ENCODE measurements at places on chromosomes 6 and 20.

DNA sequence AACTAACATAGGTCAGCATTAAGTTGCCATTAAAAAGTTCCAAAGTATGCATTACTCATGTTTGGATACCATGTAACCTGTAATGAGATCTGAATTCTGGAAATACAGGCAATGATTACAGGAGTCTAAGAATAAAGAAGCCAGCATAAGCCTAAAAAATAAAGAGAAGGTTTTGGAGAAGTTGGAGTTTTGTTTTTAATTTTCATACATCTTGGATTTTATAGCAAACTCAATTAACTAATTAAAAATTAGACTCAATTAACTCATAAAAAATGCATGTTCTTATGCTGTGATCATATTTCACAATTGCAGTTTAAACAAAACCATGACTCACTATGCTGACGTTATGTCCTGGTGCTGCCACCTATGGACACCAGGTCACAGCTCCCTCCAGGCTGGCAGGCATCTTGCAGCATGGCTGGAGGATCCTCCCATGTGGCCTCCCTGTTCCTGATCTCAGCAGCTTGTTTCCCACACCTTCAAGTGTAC is 648.8 kb upstream of the AGPAT4 start:
- no peak for DNase-seq

- no peak for DNase-seq
Measured at GRCh38 chr20:46621492-46621891, 29.8 kb downstream of the SLC13A3 start.

- no peak for DNase-seq
Measured at GRCh38 chr6:163329991-163330390, 84.5 kb upstream of the QKI start.

- DNase-seq, result no peak
Measured at GRCh38 chr6:137081997-137082396, 37.2 kb upstream of the IL20RA start.

- DNase-seq, result no peak
Measured at GRCh38 chr6:113423956-113424355, 433.2 kb upstream of the MARCKS start.

DNA sequence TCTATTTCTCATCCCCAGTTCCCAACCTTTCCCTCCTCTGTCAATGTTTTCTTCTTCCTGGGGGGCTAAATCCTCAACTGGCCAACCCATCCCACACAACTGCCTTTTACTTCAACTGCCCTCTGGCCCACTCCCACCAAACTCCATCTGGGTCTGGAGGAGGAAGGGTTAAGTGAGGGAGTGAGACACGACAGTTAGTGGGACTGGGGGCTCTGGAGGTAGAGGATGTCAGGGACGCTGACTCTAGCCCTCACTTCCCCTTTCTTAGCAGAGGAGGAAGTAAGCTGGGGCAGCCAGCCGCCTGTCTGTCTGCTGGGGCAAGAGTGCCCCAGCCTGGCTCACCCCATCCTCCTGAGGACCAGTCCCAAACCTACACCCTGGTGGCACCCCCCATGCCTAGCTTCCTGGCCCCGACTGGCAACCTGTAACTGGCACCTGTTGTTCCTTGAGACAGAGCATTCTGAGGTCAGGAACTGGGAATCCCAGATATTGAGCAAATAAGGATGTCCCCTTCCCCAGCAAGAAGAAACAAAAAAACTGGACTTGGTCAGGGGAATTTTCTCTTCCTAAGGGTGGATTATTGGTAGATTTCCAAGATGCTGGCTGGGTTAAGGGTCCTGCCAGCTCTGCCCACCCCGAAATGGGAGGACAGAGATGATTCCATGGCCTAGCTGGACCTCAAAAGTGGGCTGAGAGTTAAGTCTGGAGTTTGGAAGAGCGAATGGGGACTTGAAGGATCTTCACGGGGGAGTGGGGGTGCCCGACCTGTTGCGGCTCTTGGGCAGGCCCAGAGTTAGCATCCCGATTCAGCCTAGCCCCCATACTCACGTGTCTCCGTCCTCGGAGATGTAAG is 971 bp downstream of the NFKBIE start:
- no peak for DNase-seq

DNA sequence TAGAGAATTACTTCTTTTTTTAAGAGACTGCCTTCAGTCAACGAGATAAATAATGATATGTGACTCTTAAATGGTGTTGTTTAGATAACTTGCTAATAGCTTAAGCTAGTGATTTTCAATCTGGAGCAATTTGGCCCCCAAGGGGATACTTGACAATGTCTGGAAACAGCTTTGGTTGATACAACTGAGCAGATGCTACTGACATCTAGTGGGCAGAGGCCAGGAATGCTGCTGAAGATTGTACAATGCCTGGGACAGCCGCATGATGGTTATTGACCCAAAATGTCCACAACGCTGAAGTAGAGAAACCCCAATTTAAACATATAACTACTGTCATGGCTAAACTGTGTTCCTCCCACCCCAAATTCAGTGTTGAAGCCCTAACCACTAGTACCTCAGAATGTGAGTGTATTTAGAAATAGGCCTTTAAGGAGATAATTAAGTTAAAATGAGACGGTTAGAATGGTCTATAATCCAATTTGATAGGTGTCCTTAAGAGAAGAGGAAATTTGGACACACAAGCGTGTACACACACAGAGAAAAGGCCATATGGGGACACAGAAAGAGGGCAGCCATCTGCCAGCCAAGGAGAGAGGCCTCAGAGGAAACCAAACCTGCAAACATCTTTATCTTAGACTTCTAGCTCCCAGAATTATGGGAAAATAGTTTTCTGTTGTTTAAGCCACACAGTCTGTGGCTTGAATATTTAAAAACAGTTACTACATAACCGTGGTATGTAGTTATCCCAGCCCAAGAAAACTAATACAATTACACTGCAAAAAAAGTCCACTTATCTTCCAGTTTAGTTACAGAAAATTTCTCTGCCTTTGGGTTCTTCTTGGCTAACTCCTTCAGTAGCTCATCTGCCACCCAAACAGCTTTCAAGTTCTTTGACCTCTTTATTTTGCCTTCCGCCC is 22.2 kb downstream of the RWDD2A start:
- peak; percentile 85 for DNase-seq

GRCh38 chr6:129874837-129875236 is 13.7 kb upstream of the TMEM244 start:
- no peak for DNase-seq

GRCh38 chr6:94227741-94228140 is 808.4 kb upstream of the EPHA7 start:
- DNase-seq, result no peak

- no peak for DNase-seq
Measured at GRCh38 chr6:133202610-133203343, 38.4 kb upstream of the EYA4 start.

- no peak for DNase-seq
Measured at GRCh38 chr6:52746213-52746612, 17.1 kb downstream of the GSTA2 start.

DNA sequence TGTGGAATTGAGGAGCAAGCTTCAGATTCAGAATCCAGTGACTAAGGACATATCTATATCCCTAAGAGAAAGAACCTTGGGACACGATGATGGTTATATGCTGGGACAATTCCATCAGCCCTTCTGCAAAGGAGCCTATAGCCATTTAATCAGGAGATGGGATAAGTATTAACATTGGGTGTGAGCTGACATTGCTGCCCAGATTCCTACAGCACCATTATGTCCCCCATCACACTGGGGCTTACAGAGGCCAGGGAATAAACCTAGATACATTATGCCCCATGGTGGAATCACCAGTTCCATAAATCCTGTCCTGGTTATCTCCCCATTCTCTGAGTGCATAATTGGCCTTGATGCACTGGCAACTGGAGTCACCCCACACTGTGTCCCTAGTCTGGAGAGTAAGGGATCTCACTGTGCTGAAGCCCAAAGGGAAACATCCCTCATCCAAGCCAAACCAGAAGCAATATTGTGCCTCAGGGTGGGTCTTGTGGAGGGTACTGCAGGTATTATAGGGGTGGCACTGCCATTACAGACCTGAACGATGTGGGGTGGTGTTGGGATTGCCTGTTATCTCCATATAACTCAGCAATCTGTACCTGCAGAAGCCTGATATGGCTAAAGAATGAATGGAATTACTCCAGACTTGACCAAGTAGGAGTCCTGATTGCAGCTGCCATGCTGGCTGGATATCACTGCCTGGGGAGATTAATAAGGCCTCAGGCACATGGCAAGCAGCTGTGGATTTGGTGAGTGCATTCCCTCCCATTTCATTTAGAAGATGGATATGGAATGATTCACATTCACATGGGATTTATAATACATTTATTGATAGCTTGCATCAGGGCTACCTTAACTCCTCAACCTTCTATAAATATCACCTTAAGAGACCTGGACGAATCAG is 5.0 kb downstream of the HLA-A start:
- no peak for DNase-seq

DNA sequence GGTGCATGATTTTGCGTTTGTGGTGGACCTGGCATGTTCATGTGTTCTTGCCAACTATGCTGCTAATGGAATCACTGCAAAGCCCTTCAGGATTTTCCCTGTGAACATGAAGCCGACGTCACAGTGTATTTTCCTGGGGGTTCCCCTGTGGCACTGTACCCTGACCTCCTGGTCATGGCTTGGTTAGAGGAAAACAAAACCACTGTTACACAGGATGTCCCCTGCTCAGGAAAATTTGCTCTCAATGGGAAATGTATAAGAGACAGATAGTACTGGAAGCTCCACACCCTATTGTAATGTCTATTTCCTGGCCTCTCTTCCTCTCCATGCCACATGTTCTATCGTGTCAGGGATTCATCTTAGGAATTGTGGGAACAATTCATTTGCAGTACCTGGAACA is 19.7 kb downstream of the TSHZ2 start:
- no peak for DNase-seq

DNA sequence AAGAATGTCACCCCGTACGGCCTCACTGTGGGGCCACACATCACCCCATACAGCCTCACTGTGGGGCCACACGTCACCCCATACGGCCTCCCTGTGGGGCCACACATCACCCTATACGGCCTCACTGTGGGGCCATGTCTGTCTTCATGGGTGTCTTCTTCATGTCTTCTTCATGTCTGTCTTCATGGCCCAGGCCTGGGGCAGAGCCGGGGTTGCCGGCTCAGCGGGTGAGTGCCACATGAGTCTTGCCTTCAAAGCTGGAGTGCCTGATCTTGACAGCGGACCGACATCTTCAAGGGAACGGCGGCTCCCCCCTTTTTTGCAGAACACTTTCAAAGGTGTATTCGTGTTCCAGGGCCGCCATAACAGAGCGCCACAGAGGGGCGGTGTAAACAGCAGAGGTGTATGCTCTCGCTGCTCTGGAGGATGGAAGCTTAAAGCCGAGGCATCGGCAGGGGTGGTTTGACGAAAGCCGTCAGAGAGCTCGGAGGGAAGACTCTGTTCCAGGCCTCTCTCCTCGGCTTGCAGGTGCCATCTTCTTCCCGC is 365.0 kb downstream of the TAF4 start:
- no peak for DNase-seq

GRCh38 chr6:34476921-34477320 is 11.0 kb downstream of the PACSIN1 start:
- DNase-seq, result no peak

- DNase-seq, result no peak
Measured at GRCh38 chr6:16124198-16125180, 4.4 kb upstream of the MYLIP start.
